ENCODE measurements at places on chromosomes 11 and 22. TPM values are rescaled to one million over a fixed set of nuclear protein-coding genes. Genes with fewer than 3 reads are reported as not detected.

GRCh38 chr11:70481625-70482528 is 83.5 kb downstream of the CTTN start:
- DNase-seq: peak; percentile 74

DNA sequence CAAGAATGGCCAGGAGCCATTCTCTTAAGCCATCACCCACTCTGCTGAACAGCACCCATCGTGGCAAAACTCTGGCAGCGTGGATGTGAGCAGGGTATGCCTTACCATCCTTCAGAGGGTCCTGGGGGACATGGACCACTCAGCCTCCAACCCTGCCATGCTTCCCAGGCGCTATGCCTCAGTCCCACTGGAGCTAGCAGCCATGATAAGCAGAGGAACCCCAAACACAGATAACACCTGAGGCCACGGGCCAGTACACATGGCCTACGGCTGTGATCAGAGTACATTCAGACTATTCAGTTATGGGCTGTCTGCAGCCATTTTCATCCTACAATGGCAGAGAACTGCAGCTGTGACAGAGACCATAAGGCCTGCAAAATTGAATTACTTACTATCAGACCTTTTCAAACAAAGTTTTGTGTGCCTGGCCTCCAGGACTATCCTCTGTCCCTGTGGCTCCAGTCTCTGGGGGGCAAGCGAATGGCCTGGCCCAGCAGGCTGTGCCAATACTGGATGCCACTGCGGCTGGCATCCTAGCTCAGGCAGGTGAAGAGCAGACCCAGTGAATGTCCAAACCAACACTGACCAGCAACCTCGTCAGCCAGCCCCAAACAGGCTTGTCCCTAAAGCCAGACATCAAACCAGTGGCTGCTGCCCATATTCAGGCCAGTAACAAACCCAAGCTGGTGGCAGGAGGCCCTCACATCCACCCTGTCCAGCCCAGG is 6.9 kb downstream of the ARVCF start:
- DNase-seq: no peak

- no peak for DNase-seq
Measured at GRCh38 chr11:68542617-68543016, 82.1 kb downstream of the PPP6R3 start.

DNA sequence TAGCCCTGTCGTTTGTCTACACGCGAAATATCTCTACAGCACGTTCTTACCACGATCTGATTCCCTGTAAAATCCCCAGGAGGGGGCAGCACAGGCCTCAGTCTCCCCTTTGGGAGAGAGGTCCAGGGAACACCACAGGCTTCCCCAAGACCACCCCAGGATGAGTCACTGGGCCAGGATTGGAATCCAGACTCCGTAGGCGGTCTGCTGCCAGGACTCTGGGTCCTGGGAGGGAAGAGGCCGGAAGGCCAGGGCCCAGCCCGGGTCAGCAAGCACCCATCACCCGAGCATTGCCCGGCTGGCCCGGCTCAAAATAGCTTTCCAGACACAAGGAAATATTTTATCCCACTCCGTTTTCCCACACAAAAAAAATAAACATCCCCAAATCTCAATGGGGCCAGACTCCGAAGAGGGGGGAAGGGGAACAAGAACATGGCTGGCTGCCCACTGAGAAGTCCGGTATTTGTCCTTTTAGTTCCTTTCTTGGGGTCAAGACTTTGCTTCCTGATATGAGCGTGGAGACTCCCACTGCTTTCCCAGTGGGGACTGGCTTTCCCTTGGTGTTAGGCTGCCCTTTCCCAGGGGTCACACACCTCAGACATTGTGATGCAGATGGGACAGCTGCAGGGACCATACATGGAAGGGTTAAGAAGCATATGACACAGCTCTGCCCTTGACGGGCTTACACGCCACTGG is 91.3 kb downstream of the LRRC32 start:
- DNase-seq: peak; percentile 51

DNA sequence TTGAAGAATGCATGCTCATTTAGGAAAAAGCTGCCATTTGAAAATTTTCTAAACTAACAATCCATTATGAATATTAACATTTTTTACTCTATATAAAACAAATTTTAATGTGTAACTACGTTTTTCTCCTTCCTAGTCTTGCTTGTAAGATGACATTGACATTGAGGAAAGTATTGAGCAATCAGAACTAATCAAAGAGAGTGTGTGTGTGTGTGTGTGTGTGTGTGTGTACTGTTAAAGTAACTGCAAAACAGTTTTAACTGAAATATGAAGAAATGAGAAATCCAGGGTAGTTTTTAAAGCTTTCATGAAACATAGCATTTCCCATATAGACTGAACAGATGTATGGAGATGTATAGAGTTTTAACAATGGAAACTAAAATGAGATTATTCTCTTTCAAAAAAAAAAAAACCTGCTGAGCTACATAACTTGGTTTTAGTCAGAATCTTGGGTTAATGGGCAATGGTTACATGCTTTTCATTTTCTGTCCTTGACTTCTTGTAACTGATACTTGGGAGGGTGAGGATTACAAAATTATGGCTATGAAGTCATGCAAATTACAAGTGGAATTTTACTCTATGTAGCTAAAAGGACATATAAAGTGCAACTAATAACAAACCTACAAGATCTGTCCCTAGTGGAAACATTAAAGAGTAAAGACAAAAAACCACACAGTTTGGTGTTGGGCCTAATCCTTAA is 2.0 kb downstream of the PDGFD start:
- DNase-seq: no peak

- no peak for DNase-seq
Measured at GRCh38 chr11:13090228-13090708, 81.2 kb downstream of the RASSF10 start.

DNA sequence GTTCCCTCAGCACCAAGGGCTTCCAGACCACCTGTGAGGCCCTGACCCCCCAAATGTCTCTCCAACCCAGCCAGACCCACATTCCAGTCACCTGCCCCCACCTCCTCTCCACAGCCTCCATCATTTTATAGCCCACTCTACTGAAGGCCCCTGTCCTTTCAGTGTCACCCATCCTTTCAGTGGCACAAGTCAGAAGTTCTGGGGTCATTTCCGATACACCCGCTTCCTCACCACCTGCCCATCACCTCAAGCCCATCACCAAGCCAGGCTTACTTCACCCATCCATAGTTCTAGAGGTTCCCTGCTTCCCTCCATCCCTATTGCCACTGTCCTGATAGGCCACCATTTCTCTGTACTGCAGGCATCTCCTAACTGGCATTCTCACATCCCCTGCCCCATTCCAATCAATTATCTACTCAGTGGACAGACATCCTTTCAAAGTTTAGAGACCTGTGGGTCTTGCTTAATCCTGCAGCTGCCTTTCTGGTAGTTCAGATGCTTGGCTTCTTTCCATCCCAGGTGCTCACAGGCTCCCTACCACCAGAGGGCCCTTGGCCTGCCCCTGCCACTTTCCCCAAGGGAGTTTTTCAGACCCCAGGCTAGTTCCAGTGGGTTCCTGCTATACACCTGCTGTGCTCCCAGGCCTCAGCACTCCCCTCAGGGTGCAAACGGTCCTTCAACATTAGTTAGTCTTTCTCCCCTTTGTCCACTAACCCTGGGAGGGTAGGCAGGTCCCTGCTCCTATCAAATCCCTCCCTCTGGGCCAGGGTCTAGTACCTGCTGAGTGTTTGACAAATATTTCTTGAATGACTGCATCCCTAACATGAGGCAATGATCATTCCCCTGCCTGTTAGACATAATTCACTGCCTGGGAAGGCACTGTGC is 7.6 kb downstream of the KCNQ1OT1 start:
- no peak for DNase-seq

DNA sequence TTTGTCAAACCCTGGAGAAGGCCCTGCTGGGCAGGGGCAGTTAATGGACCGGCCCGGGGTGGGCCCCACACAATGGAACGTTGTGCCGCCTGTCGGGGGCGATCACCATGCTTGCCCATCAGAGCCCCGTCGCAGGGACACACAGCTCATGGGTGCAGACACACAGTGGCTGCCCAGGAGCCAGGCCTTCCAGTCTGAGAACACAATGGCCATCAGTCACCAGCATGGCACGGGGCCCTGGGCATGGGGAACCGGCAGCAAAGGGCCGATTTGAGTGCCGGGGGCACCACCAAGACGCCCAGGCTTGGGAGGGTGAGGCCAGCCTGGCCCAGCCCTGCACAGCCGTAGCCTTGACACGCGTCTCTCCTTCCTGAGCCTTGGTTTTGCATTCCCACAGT is 7.1 kb downstream of the LINC01488 start:
- peak; percentile 11 for DNase-seq

GRCh38 chr11:15830741-15831428 is 525.5 kb downstream of the SOX6 start:
- no peak for DNase-seq

DNA sequence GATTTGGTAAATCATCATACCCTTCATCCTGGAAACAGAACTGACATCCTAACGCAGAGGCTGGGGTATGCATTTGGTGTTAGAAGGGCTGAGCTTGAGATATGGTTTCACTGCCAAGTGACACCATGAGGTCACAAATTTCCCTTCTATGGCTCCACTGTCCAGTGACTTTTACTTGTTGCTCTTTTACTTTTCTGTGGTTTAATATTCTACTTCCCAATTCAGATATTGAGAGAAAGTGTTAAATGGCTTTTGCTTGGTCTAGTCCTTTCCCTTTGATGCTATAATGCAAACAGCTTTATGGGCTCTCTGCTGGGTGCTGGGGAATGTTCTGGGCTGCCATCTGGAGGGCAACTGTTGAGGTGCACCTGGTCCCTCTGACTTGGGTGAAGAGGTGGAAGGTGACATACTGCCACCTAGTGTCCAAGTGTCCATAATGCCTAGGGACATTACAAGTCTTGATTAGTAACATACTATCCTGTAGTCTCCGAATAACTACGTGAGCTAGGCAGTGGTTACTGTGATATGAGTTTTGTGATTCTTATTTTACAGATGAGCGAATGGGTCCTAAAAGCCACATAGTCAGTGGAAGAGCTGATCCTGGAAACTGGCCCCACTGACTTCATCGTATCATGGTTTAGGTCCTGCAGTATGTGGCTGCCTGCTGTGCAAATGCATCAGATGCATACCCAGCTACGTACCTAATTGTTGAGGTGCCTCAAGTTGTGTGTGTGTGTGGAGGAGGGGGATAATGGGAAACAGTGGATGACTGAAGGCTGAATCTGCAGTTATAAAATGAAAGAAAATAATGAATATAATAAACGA is 149.1 kb upstream of the RAG2 start:
- DNase-seq: peak; percentile 86

Gene SSTR3
- not detected for total RNA-seq

Gene EHD1
- total RNA-seq: 71.0 TPM

Gene GLYATL2
- total RNA-seq: not detected

Measured in psoas muscle (tissue), 8 donors.